SHP77 treated with DMSO at 0.1 percent for 48 hours (cell line): ENCODE measurements at places on chromosomes 16 and 17.

GRCh38 chr16:28146536-28146935, 65.2 kb downstream of the XPO6 start:
- no peak for DNase-seq

DNA sequence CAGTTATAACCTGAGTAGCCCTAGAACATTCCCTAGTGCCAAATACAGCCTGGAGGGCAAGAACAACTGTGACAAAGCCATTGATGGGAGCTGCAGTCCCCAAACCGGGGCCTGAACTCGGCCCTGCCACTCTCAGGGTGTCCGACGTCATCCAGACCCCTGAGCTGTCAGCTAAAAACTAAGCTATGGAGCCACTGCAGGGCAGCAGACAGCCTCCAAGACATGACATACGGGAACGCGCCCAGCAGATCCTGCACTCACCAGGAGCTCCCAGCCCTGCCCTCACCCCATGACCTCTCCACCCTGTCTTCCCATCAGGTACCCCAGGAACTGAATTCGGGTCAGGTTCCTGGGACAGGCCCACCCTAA, 28.4 kb downstream of the KDM8 start:
- DNase-seq: no peak

- DNase-seq: no peak
Observed at GRCh38 chr17:32689348-32689747, 187.6 kb downstream of the MYO1D start.

- DNase-seq: peak; percentile 39
Observed at GRCh38 chr16:77660311-77660710, 62.0 kb upstream of the NUDT7 start.

DNA sequence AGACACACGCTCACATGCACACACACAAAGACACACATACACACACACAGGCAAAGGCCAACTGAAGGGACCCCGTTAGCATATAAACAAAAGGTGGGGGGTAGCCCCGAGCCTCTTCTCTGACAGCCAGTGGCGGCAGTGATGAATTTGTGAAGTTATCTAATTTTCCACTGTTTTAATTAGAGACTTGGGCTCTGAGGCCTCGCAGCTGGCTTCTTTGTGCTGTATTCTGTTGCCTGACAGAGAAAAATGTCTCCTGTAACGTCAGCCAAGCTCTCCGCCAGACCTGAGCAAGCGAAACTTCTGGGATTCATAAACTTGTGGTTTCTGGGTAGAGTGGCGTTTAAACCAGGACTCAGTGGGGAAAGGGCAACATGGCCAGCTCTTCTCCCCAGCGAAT, 113.9 kb upstream of the FOXF1 start:
- DNase-seq: no peak

DNA sequence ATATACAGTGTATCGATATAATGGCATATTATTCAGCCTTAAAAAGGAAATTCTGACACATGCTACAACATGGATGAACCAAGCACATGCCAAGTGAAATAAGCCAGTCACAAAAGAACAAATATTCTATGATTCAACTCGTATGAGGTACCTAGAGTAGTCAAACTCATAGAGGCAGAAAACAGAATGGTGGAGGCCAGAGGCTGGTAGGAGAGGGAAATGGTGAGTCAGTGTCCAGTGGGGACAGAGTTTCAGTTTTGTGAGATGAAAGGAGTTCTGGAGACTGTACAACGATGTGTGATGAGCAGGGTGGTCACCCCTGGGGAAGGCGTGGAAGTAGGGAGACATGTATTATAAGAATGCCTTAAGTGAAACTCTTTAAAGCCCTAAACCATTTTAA, 39.9 kb downstream of the RNF157 start:
- no peak for DNase-seq

DNA sequence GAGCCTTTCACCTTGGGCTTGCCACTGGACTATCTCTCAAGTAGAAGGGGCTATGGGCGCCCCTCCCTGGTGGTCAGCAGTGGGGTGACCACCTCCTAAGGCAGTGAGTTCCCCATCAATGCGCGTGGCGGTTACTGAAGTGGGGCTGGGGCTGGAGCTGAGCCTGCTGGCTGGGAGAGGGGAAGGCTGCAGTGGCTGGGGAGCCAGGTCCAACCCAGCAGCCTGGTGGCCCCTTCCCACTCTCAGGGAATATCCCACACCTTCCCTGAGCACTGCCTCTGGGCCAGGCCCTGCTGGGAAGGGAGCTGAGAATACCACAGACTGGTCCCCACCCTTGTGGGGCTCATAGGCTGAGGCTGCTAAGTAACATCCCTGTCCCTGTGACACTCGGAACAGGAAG, 19.8 kb upstream of the MPRIP start:
- DNase-seq: no peak

DNA sequence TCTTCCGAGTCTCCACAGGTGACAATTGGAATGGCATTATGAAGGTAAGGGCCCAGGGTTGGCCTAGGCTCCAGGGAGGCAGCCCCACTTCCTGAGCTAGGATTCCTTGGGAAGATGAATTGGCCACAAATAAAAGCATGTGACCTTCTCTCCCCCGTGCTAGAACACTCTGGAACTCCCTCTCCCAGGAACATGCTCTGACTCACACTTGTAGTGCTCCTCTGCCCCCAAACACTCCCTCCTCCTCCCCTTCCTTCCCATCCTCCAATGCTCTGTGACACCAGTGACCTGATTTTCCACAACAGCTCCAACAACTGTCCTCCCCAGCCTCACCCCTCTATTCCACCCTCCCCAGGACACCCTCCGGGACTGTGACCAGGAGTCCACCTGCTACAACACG, 16.4 kb upstream of the ABCC3 start:
- DNase-seq: no peak

DNA sequence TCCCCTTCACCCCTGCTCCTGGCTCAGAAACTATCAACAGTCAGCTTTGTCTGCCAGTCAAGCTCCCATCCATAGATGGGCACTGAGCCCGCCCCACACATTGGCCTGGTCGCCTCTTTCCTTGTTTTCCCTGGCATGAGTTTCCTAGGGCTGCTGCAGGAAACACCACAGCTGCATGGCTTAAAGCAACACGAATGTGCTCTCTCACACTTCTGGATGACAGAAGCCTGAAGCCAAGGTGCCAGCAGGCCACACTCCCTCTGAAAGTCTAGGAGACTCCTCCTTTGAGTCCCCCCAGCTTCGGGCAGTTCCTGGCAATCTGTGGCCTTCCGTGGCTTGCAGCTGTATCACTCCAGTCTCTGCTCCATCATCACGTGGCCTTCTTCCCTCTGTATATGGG, 69.9 kb downstream of the TBC1D16 start:
- DNase-seq: no peak

DNA sequence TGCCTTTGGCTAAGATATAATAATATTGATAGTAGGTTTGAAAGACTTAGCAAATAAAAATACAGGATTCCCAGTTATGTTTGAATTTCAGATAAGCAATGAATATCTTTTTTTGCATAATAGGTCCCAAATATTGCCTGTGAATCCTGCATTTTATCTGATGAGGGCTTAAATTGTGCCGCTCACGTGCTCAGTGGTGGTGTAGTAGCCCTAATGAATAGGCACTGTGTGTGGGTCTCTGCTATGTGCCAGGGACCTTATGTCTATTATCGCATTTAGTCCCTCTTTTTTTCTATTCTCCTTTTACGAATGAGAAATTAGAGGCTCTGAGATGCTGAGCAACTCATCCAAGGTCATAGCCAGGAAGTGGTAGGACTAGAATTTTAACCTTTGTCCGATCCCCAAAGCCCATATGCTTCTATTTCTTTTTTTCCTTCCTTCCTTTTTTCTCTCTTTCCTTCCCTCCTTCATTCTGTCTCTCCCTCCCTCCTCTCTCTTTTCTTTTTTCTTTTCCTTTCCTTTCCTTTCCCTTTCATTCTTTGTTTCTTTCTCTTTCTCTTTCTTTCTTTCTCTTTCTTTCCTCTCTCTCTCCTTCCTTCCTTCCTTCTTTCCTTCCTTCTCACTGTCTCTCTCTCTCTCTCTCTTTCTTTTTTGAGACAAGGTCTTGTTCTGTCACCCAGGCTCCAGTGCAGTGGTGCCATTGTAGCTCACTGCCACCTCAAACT, 47.2 kb downstream of the RGS9 start:
- no peak for DNase-seq
